ENCODE measurements at places on chromosomes 1 and 21.

GRCh38 chr21:42657676-42658319, 4.4 kb downstream of the PDE9A start:
- DNase-seq, result no peak

- no peak for DNase-seq
Observed at GRCh38 chr1:175067362-175068106, at the start of gene TNN. Gene TNN (plus strand): TSS chr1:175067833. CDS start chr1:175077419, 9,586 bp downstream.

DNA sequence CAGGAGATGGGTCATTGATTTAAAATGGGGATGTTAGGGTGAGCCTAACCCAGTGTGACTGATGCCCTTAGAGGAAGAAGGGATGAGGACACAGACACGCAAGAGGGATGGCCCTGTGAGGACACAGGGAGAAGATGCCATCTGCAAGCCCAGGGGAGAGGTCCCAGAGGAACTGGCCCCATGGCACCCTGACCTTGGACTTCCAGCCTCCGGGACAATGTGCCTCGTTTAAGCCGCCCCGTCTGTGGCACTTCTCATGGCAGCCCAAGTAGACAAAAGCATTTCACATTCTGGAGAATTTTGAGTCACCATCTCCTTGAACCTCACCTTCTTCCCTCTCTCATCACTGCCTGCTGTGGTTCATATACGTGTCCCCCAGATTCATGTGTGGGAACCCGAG, 20.1 kb upstream of the PCBP3 start:
- DNase-seq, result no peak

DNA sequence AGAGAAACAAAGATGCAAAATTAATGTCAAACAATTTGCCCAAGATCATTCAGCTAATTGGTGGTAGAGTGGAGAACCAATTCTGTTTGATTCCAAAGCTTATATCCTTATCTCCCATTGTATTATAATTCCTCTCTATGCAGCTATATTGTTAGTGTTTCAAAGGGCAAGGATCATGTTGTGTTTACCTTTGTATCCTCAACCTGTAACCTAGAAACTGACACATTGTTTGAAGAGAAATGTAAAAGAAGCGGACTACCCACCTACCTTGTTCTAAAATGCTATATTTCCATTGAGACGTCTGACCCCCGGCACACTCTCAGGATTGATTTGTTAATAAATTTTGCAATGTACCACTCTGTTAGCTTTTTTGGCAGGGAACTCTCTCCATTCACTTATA, 9.3 kb downstream of the RAVER2 start:
- no peak for DNase-seq

- no peak for DNase-seq
Observed at GRCh38 chr1:45473302-45473701, 17.7 kb downstream of the TESK2 start.

DNA sequence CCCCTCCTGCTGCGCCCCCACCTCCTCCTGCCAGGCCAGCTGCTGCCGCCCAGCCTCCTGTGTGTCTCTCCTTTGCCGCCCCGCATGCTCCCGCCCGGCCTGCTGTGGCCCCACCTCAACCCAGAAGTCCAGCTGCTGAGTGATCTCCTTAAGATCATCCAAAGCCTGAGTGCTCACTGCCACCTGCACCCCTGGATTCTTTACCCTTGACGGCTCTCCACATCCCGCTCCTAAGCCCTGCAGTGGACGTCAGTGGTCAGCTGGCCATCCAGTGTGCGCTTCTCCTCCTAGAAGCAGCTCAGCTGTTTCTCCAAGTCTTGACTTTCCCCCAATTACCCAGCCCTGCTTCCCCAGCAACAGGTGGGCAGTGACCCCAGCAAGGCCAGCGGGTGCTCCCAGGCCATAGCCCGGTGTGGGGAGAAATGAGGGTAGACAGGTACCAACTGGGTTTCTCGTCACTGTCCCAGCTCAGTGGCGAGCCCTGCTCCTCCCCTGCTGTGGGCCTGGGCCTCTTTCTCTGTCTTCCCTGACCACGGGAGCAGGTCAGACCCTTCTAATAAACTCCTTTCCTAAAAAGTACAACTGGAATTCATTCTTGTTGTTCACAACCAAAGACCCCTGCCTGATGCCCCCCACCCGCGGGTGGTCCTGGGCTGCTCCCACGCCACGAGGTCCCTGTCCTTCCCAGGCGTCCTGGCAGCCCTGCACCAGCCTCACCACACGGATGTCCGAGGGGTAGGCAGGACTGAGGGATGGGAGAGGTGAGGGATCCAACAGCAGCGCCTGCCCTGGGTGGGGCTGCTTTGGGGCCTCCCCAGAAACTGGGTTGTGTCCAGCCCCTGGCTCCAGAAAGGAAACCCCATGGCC, 1.4 kb downstream of the KRTAP10-7 start:
- no peak for DNase-seq

- DNase-seq, result peak; percentile 94
Observed at GRCh38 chr1:201154389-201155165, at the start of gene TMEM9. Gene TMEM9 (minus strand): TSS chr1:201154474. CDS start chr1:201153923, 551 bp downstream.

DNA sequence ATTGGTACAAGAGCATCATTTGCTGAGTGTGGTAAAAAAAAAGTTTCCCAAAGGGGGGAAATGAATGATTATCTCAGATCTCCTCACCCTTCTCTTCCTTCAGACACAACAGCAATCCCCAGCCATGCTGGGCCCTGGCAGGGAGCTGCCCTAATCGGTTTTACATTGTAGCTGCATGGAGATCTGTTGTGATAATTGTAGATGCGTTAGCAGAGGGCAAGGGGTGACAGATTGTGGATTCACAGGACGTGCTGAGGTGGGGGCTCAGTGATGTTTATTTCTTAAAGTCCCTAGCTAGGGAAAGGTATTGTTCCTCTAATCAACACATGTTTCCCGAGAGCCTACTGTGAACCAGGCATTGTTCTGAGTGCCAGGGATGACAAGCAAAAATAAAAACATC, 304.1 kb downstream of the PBX1 start:
- no peak for DNase-seq

GRCh38 chr1:206004826-206005225, 1.6 kb upstream of the RAB7B start:
- DNase-seq, result no peak

DNA sequence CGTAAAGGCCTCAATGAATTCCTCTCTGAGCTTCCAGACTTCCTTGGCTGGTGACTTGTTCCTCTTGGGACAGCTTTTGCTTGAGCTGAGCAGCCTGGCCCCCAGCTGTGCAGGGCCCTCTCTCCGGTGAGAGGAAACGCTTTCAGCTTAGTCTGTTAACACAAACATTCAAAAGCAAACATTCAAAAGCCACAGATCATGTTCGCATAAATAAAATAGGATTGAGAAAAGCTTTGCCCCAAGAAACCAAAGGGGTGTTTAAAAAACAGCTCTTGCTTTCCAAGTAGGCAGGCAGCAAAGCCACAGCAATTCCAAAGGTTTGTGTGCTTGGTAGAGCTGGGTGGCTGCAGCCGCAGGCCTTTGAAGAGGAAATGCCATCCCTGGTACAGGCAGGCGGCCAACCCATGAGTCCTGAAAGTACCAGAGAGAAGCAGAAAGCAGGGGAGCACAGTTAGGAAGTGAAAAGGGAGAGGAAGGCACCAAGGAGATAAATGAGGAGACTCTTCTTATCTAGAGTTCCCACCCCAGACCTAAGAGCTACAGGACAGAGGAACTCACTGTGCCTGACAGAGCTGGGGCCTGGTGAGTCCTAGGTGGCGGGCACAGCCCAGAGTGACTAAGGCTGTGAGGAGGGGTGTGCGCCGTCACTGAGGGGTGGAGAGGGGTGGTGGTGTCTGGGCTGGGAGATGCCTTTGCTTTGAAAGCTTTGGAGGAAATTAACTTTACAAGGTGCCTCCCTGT, 48.4 kb downstream of the CCN1 start:
- DNase-seq, result no peak

- no peak for DNase-seq
Observed at GRCh38 chr1:182617734-182618351, 13.7 kb upstream of the RGS16 start.

GRCh38 chr1:5885471-5886139, 106.6 kb downstream of the NPHP4 start:
- no peak for DNase-seq

GRCh38 chr1:205809469-205809868, 3.5 kb downstream of the SLC41A1 start:
- DNase-seq, result no peak

- DNase-seq, result no peak
Observed at GRCh38 chr1:115647919-115648650, 6.3 kb downstream of the VANGL1 start.

- peak; percentile 21 for DNase-seq
Observed at GRCh38 chr1:231866392-231867331, 240.1 kb downstream of the DISC1 start.

- no peak for DNase-seq
Observed at GRCh38 chr1:197042676-197043341, 24.3 kb downstream of the F13B start.

DNA sequence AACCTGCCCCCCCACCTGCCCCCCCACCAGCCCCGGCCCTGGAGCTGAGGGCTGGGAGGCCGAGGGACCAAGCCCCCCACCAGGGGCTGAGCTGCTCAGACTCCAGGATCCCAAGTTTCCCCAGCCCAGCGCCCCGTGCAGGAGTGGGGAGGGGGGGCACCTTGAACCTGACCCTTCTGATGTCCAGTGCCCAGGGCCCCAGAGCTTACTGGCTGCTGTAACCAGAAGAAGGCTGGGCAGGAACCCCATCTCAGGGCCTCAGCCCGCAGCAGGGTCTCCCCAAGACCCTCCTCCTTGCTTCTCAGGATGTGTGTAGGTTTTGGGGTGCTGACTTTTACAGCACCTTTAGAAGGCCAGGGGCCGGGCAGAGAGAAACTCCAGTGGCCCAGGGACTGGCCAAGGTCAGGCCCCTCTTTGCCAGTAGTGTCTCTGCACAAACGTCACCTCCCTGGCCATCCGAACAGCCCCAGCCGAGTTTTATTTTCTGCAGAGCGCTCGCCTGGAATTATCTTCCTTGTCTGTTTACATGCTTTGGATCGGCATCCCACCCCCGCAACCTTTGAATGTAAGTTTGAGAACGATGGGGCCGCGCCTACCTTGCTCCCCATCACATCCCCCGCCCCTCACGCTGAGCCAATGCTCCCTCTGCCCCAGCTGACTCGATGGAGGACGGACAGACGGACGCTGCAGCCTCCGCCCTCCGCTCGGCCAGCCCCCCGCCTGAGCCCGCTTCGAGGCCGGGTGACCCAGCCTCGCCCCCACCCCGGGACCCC, 70.1 kb upstream of the CASZ1 start:
- DNase-seq, result no peak

GRCh38 chr1:82901561-82901960, 1097.4 kb downstream of the TTLL7 start:
- DNase-seq, result no peak

DNA sequence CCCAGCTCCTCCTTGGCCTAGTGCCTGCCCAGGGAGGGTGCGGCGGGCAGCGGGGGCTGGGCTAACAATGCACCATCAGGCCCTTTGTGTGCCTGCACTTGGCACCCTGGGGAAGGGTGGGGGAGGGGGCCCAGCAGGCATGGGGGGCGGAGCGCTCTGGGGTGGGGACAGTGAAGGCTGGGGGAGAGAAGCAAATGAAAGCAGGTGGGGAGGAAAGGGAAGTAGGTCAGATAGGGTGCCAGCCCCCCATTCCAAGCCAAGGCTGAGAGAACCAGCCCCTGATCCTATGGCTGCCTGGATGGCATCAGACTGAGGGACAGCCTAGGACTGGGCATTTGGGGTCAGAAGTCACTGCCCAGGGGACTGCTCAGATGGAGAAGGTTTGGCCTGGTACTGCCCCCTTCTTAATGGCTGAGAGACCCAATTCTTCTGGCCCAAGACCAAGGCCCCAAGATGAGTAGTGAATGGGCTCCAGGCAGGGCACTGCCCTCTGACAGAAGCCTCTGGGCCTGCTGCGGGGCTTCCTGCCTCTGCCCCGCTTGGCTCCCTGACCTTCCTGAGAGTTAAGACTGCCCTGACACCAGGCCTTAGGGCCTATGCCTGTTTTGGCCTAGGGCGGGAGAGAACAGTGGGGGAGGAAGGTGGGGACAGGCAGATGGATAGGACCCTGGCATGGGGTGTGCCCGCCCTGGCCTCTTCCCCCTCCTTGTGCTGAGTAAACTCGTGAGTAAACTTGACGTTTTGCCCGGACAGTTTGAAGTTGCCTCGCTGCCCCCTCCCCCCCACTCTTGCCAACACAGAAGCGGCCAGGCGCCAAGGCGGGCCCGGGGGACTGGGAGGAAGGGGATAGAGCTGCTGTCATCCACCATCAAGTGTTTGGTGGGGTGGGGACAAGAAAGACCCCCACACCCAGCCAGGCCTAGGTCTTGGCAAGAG, 2.7 kb downstream of the ZBTB7B start:
- DNase-seq, result no peak

- no peak for DNase-seq
Observed at GRCh38 chr1:93758842-93759515, 77.3 kb upstream of the BCAR3 start.

GRCh38 chr1:48077795-48078222, 80.6 kb upstream of the TRABD2B start:
- no peak for DNase-seq

DNA sequence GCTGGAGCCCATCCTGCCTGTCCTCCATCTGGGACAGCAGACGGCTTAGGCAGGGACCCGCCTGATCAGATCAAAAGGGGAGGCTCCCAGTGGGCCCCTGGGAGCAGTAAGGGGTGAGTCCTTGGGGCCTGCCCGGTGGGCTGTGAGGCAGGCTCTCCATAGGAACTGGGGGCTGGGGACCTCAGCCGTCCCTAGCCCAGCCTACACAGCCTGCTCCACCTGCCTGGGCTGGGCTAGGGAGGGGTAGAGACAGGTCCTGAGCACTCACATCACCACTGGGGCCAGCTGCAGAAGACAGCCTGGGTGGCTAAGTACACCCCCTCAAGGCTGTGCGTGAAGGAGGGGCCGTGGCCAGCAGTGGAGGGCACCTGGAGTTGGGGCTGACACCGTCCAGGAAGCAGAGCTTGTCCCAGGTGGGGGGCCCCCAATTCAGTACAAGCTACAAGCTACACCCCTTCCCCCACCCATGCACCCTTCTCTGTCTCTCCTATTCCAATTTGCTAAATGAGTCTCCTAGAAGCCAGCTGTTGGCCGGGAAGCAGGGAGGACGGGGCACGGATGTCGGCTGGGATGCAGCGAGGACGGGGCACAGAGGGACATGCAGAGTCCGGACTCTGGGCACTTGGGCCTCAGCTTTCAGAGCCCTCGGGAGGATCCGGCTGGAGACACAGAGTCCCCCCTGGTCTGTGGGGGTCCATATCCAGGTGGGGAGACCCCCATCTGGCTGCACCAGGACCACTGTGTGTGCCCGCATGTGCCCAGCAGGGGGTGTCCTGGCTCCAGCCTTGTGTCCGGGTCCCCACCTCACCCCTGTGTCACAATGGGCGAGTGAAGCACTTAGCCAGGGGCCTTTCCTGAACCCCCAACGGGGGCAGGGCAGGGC, 1.7 kb downstream of the ISG15 start:
- no peak for DNase-seq

- DNase-seq, result peak; percentile 5
Observed at GRCh38 chr1:203673550-203674411, 47.1 kb downstream of the ATP2B4 start.

DNA sequence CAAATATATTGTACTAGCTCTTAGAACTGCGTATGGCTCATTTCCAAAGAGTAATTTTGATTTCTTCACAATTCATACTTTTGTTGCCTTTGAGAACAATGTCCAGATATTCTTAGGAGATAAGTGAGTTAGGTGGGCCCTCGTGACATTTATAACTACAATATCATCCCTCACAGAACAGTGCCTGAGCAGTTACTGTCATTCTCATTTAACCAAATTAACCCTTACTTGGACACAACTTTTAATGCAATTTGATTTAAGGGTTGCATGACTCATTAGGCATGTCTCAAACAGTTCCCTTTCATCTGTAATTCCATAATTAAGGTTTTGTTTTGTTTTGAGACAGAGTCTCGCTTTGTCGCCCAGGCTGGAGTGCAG, 68.1 kb upstream of the DNAH14 start:
- DNase-seq, result no peak
